ENCODE measurements at places on chromosomes 5 and 9. TPM values are rescaled to one million over a fixed set of nuclear protein-coding genes. Genes with fewer than 3 reads are reported as not detected.

- DNase-seq = no peak
Measured at GRCh38 chr9:107176436-107177151, 106.5 kb upstream of the RAD23B start.

- no peak for DNase-seq
Measured at GRCh38 chr9:82255481-82256176, 267.1 kb downstream of the SPATA31D1 start.

DNA sequence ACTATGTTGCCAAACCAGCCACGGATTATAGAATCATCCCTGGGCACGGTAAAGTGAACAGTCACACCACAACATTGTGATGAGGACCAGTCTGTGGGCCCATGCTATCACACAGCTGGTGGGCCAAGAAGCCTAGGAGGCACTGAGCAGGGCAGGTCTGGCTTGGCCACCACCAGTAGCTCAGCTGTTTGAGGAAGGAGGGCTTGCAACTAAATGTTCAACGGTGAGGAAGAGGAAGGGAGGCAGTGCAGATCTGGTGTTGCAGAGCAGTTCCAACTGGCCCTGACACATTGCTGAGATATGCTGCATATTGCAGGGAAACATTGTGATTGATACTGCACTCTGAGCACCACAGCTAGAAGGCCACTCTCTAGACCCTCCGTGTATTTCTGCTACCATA lies 77.9 kb upstream of the ATG10 start:
- no peak for DNase-seq

DNA sequence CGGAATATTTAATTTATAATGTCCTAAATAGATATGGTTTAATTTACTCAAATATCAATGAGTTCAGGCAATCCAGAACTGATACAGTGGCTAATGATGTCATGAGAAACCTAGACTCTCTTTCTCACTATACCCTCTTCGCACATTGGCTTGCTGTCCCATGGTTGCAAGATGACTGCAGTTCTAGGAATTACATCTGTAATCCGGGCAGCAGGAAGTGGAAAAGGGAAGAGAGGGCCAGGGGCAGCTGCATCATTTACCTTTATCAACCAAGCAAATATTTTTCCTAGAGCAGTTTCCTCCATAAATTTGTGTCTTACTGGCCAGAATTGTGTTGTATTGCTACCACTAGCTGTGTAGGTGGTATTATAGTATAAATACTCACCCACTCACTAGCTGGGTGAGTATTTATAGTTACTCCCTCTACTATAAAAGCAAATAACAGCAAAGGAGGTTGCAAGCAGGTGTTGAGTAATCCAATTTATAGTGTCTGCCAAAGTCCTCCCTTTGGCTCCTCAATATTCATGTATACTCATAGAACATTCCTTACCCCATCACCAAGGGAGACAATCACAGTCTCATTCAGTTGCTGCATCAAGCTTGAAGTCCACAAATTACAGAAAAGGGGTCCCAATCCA lies 168.8 kb downstream of the DROSHA start:
- no peak for DNase-seq

Gene WDR38
- not detected for total RNA-seq

DNA sequence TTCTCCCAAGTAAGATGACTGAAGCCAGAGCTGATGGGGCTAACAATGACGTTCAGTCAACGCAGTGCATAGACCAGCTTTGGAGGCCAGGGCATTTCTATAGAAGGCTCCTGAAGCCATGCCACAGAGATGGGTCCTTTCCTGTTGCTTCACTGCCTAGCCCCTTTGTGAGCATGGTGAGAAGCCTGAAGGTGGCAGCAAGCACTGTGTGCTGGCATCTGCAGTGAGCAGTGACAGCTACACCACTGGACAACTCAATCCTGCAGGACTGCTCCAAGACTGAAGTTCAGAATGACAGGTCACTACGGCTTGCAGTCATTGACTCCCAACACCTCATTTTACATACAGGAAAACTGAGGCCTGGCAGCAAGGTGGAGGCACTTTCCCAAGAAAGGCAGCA lies 229.0 kb downstream of the TSSK1B start:
- DNase-seq = no peak

DNA sequence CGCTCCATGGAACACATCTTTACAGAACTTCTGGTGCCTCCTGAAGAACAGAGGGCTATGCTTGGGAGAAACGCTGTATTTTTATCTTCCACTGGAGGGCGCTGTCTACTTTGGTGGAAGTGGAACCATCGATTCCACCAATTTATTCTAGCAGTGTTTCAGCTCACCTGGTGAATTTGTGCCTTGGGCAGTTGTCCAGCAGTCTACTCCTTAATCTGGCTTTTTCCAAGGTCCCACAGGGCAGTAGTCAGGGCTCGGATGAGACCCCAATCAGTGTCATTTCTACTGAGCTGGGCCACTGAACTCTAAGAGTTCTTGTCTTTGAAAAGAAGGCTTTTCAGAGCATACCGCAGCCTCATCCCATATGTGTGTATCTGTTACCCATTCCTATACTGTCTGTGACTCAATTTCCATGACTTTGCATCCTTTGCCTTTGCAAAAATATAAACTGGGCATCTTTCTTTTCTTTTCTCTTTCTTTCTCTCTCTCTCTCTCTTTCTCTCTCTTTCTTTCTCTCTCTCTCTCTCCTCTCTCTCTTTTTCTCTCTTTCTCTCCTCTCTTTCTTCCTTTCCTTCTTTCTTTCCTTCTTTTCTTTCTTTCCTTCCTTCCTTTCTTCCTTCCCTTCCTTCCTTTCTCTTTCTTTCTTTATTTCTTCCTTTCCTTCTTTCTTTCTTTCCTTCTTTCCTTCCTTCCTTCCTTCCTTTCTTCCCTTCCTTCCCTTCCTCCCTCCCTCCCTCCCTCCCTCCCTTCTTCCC lies 138.4 kb upstream of the ZNF618 start:
- DNase-seq = peak; percentile 45
